Caki2 (cell line): ENCODE measurements at places on chromosomes 7 and 10. TPM values are rescaled to one million over a fixed set of nuclear protein-coding genes. Genes with fewer than 3 reads are reported as not detected.

DNA sequence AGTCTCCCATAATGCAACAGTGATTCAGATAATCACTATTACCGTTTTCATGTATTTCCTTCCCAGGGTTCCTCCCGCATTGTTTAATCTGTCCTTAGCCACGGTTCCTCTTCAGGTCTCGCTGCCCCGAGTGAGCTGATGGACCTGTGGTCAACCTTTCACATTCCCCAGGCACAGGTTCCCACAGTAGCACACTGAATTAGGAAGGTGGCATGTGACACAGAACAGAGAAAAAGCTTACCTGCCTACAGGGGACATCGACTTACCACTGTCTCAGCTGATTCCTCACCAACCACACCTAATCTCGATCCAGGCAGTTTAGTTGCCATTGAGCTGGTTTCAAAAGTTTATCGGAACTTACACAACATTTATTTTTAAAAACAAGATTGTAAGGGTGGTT is 72.2 kb downstream of the MTURN start:
- no peak for DNase-seq

DNA sequence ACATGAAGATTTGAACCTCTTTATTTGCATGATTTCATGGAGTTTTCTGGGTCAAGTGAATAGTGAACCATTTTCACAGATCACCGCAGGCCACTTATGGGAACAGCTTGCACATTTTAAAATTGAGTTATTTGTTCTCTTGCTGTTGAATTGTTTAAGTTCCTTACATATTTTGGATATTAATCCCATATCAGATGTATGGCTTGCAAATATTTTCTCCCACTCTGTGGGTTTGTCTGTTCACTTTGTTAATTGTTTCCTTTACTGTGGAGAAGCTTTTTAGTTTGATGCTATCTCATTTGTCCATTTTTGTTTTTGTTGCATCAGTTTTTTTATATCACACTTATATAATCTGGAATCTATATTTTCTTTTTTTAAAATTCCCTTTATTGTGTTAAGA is 14.1 kb upstream of the ZC3HAV1L start:
- no peak for DNase-seq

Gene TAS2R41
- total RNA-seq = not detected in 2 replicates

Gene GJC3
- total RNA-seq = not detected in 2 replicates
